ENCODE measurements at places on chromosomes 5 and 9.
A peak's percentile ranks its signal among the peaks of the same experiment; 100 is the strongest.

DNA sequence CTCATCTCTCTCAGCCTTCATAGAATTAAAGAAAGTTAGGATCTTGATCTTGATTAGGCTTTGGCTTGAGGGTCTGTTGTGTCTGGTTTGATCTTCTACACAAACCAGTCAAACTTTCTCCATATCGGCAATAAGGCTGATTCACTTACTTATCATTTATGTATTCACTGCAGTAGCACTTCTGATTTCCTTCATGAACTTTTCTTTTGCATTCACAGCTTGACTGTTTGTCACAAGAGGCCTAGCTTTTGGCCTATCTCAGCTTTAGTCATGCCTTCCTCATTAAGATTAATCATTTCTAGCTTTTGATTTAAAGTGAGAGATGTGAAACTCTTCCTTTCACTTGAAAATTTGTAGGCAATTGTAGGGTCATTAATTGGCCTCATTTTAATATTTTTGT is 62.8 kb downstream of the SH3RF2 start:
- DNase-seq, result no peak

DNA sequence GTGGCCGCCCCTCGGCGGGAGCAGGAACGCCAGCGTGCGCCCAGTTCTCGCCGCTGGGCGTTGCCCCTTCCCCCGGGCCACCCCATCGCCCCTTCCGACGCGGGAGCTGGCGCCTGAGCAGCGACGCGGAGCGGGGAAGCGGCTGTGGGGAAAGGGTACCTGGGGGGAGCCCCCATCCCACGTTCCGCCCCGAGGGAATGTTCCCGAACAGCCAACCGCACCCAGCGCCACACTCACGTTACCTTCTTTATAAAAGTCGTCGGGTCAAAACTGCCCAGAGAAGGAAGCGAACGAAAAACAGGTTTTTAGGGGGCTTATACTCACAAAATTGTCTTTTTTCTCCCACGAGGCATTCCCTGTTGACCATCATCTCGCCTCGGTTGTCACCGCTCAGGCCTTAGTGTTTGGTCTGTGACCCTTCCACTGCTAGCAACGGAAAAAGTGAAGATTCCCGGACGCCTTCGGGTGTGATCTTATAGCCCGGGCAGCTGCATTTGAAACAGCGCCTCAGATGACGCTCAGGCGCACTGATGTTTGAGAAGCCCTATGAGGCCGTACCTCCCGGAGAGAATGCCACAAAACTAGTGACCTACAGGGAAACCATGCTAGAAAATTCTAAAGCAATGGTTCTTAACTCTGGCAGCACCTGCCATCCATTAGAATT is 475 bp upstream of the GOLM1 start:
- DNase-seq, result no peak

GRCh38 chr5:149442563-149443182 is 63.6 kb upstream of the IL17B start:
- DNase-seq, result peak; percentile 52

- DNase-seq, result no peak
Measured at GRCh38 chr9:68500457-68501381, 40.0 kb downstream of the TMEM252 start.

- DNase-seq, result no peak
Measured at GRCh38 chr5:175689147-175689991, 31.5 kb downstream of the HRH2 start.

DNA sequence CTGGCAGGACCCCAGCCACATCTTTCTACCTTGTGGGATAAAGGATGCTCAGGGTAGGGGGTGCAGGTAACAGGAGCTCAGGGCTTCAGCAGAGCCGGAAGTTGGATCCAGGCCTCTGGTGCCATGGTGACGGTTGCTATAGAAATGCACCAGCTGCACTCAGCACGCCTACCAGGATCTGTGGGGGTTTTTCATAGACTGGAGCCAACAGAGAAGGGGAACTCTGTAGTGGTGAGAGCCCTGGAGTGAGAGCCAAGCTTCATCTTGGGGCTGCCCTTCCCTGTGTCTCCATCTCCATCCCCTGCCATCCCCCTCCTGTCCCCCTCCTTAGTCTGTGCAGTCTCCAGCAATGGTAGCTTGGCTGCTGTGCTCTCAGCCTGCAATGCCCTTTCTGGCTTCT is 27.5 kb upstream of the BOD1 start:
- no peak for DNase-seq

GRCh38 chr9:127786773-127787104 is 905 bp downstream of the CDK9 start:
- no peak for DNase-seq

- DNase-seq, result no peak
Measured at GRCh38 chr5:150658699-150659265, 2.3 kb upstream of the MYOZ3 start.

DNA sequence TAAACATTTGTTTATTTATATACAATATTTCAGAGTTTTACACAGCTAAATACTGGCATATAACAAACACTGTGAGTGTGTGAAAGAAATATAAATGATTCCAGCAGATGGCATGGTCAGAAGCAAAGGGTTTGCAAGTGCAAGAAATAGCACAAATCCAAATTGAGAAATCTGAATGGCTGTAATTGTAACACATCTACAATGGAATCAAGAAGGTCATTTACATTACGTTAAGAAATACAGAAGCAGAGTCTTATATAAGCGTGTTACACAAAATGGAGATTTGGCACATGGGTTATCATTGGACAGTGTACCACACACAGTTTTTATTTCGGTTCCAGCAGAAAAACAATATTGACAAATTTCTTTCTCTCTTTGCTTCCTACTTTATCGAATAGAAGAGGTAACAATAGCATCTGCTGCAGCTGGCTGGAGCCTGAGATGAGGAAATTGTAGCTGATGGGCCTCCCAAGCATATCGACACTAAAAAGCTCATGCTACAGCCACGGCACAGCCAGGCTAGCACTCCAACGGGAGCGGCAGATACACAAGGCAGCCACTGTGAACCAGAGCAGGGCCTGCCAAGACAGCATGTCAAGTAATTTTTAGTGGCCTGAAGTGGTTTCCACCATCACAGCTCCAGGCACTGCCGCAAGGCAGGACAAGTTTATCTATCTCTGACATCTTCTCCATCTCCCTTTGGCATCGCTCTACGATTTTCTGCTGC is 564.6 kb upstream of the DMAC1 start:
- DNase-seq, result no peak

DNA sequence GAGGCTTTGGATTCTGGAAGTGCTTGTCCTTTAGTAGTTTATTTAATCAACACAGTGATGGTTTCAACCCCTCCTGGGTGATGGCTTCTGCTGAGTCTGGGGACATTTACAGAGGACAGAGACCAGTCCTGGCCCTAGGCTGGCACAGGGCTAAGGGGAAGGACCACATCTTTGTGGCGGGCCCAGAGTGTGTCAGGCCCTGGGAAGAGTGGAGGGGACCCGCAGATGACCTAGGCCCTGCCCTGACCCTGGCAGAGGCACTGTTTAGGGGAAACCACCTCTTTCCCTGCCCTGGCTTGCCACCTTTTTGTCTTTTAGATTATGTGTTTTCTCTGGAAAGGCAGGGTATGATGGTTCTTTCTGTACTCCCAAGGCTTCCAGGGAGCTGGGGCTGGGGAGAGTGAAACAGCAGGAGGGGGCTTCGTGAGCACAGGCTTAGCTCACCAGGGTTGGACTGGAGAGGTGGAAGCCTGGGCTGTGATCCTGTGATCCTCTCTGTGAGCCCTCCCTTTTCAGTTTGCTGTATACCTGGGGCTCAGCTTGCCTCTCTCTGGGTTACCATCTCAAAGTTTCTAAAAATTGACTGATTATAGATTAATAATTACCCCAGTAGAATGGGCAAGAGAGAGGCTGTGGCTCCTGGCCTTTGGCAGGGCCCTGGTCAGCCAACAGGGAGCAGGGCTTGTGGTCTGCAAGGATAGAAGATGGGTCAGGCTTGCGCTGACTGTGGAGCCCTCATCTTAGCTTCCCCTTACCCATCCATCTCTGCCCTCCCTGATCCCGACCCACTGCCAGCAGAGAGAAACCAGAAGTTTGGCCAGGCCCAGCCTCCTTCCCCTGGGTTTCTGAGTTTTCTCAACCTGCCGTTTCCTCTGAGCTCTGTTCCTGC is 1.7 kb upstream of the SYNPO start:
- no peak for DNase-seq

DNA sequence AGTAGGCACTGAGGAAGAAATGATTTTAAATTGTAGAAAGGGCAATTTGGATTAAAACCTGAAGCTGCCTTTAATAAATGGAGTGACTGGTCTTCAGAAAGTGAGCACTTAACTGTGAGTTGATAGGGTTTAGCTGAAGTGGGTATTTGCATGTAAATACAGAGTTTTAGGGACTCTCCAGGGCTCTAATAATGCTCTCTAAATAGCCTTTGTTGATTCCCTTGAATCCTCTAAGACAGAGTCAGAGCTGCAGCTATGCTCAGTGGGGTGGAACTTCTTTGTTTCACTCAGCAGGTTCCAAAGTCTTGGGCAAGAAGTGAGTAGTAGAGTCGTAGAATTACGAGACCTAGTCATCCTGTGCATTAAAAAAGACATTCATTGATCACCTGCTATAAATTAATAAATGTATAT is 21.4 kb downstream of the GLRA1 start:
- DNase-seq, result no peak

- DNase-seq, result no peak
Measured at GRCh38 chr9:12775679-12776512, 1.1 kb downstream of the LURAP1L start.

DNA sequence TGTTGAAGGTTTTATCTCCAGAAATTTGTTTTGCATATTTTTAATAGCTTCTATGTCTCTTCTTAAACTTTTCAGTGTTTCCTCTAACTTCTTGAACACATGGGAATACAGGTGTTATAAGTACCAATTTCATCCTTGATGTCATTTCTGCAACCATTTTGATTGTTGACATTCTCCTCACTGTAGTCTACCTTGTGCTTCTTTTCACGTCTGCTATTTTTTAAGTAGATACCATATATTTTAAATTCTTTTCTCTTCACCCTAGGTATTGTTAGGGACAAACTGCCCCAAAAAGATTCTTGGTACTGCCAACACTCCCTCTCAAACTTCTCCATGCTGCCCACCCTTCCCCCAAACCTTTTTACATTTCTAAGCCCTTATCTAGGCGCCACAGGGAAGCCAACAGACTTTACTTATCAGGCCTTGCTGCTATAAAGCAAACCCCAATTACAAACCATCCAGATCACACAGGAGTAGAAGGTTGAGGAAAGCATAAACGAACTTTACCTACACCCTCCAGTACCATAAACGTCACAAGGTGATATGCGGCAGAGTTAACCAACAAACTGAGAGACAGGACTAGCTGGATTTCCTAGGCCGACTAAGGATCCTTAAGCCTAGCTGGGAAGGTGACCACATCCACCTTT is 1165.3 kb downstream of the TAF11L14 start:
- DNase-seq, result no peak

- peak; percentile 20 for DNase-seq
Measured at GRCh38 chr9:27888661-27889295, 315.5 kb upstream of the C9orf72 start.

DNA sequence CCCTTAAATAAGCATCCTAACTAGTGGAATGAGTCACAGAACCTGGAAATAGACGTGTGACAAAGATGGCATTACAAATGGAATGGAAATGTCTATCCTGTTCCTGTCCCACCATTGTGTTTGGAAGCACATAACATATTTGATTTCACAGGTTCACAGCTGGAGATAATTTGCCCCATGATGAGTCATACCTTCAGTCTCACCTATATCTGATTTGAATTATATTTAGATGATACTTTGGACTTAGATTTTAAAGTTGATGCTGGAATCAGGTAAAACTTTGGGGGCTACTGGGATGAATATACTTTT is 92.5 kb downstream of the CEMIP2 start:
- no peak for DNase-seq

GRCh38 chr9:76709020-76709419 is 55.2 kb upstream of the PCA3 start:
- no peak for DNase-seq

Measured in activated T-helper 2 cell treated with anti-CD3 and anti-CD28 coated beads, Interferon-gamma antibody, Interleukin-2, Interleukin-4, amounts not matched to agents 10 μg/mL and 5 μg/mL and 100 μg/mL, durations not matched to agents 14 hours and 24 hours and 36 hours (primary cell).